Hematopoietic multipotent progenitor cell treated with erythropoietin and hydrocortisone succinate and interleukin-3 and kit ligand, for 4 days (in vitro differentiated cells): ENCODE measurements at places on chromosomes 4 and X.

GRCh38 chr4:169009286-169010124 lies 550 bp downstream of the CBR4 start:
- DNase-seq, result peak; percentile 88

DNA sequence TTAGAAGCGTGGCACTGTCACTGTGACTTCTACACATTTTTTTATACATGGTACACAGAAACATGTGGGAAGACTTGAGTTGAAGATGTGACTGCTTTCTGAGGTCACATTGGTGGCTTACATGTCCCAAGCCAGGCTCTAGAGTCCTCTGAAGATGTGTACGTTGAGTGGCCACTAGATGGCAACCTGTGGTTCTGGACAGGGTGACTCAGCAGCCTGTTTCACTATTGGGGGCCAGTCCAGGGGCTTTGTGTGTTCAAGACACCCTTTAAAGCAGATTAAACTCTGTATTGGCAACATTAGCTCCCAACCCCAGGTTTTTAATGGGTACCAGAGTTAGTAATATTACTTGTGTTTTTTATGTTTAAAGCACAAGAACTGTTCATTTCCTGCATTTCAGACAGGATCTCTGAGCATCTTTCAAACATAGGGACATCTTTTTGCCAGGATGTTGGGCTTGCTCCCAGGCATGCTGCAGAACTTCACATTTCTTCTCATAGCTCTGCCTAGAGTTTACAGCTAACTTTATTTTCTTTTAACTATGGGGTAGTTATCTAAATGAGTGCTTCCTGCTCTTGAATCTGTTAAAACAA lies 53.0 kb downstream of the DCUN1D4 start:
- peak; percentile 88 for DNase-seq

DNA sequence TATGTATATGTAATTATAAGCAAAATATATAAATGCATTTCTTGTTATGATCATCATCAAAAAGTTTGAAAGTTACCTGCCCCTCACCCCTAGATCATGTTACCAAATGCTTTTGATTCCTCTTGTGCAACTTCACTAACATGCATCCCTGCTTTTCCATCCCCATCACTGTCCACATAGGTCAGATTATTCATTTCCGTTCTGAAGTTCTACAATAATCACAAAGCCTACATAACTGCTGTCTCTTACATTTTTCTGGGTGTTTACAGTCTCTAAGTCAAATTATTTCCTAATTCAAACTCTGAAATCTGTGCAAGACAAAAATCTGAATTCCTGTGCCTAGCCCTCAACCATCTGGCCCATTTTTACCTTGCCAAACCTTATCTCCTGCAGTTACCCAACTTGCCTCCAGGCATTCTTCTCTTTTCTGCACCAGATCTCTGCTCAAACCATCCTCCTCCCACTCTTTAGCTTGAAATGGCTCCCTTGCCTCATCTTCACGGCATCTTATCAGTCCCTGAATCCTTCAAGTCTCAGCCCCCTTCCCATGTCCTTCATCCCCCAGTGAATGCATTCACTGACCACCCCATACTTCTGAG lies 42.4 kb upstream of the SLC39A8 start:
- DNase-seq, result no peak

GRCh38 chrX:17758382-17758781 lies 21.1 kb downstream of the SCML1 start:
- no peak for DNase-seq

DNA sequence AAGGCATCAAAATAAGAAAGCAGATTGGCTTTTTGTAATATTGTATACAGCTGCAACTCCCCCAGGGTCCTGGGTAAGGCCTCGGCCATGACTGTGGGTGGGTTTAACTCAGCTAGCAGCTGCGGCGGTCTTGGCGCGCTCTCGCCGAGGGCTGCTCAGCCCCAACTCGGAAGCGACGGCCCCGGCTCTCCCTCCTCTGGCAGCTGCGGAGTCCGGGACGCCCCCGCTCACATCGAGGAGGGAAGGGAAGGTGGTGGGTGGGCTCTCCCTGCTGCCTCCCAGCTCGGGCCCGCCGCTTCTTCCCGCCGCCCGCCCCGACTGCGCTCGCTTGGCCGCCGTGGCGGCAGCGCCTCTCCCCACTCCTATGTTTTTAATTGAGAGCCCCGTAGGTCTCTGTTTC lies 51.2 kb downstream of the GPR50 start:
- no peak for DNase-seq

DNA sequence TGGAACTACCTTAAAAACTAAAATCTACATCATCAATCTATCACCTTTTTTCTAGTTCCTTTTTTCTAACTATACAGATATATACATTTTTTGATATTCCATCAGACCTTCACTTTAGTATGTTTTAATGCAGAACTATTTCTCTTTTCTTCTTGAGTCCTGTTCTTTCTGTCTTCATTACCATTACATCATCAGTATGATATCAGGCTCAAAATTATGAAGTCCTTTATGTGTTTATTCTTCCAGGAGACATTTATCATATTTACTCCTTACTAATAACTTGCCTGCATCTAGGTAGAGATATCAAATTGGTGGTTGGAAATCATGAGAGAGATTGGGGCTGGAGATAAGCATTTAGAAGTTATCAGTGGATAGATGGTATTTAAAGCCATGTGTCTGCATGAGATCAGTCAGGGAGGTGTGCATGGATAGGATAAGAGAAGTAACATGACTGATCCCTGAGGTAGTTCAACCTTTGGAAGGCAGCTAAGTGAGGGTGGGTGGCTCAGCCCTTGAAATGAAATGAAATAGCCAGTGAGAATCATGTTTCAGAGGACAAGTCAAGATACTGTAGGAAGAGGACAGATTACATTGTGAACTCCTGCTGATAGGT lies 43.1 kb downstream of the MRPL1 start:
- peak; percentile 46 for DNase-seq

DNA sequence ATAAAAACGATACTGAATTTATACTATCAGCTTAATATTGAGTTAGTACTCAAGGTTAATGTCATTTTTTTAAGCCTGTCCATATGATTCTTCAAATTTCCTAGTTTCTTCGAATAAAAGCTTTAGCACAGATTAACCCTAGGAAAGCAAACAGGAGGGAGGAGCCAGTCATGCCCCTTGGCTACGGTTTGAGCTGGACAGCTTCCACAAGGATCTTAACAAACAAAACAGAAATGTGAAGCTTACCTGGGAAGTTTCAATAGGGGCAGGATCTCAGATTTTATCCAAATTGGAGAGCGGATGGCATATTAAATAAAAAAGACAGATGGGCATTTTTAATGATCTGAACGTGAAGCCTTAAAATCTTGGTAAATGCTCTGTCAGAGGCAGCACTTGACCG lies 2.3 kb downstream of the NWD2 start:
- DNase-seq, result no peak

- no peak for DNase-seq
Measured at GRCh38 chr4:25113915-25114904, 46.0 kb downstream of the SEPSECS start.

GRCh38 chr4:635851-636627 lies 10.7 kb downstream of the PDE6B start:
- no peak for DNase-seq

DNA sequence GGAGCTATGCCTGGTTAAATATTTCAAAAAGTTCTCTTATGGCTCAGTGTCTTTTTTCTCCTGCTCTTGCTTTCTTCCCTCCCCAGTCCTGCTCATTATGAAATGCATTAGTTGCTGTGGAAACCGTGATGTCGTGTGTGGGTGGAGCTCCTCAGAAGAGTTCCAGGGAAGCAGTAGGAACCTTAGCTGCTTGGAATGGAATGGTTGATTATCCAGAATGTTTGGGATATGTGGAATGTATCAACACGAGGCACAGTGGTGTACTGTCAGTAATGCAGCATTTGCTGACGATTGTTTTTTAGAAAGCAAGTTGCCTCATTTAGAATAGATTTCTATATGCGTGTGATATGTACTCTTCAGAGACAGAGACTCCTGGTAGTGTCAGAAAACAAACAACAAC lies 333.2 kb downstream of the ARHGAP10 start:
- no peak for DNase-seq

DNA sequence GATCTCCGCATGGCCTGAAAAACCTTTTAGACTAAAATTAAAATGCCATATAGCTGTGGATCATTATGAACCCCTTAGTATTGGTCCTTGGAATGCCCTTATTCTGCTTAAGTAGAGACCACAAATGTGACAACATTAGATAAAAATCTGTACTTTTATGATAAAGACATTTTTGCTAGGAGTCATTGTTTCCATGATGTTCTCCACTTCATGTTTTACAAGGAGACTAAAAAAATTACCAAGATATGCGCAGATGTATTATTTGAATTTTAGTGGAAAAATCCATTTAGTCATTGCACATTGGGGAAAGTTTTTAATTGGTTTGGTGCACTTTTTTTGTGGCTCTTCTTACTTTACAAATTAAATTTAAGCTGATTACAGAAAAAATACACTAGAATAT lies 85.1 kb upstream of the HPRT1 start:
- peak; percentile 40 for DNase-seq

- peak; percentile 66 for DNase-seq
Measured at GRCh38 chrX:154738011-154738738, 12.7 kb downstream of the GAB3 start.
